Suprapubic skin (tissue), 4 donors: ENCODE measurements at places on chromosomes 7 and 10. TPM values are rescaled to one million over a fixed set of nuclear protein-coding genes. Genes with fewer than 3 reads are reported as not detected.

- DNase-seq = no peak
- no peak overlapping the region for H3K4me3 ChIP-seq
- H3K4me1 ChIP-seq = no peaks in the 10 kb centered on the region
- H3K27ac ChIP-seq = no peak overlapping the region
- no peaks in the 10 kb centered on the region for H3K27me3 ChIP-seq
These were observed 816.7 kb downstream of the MAGI2 start for GRCh38 chr7:78636727-78637126.

- H3K27me3 ChIP-seq = no peaks in the 10 kb centered on the region
- H3K4me1 ChIP-seq = peaks cover 30% of the 10 kb centered on the region
- H3K27ac ChIP-seq = no peak overlapping the region
- H3K4me3 ChIP-seq = no peak overlapping the region
These were observed 220.3 kb upstream of the ZNF32 start for GRCh38 chr10:43868952-43869351.

Gene PDZD7
- total RNA-seq = 1.2 TPM

Gene SPDYE11
- not detected for total RNA-seq
